ENCODE measurements at places on chromosomes 5 and 9. TPM values are rescaled to one million over a fixed set of nuclear protein-coding genes. Genes with fewer than 3 reads are reported as not detected.

DNA sequence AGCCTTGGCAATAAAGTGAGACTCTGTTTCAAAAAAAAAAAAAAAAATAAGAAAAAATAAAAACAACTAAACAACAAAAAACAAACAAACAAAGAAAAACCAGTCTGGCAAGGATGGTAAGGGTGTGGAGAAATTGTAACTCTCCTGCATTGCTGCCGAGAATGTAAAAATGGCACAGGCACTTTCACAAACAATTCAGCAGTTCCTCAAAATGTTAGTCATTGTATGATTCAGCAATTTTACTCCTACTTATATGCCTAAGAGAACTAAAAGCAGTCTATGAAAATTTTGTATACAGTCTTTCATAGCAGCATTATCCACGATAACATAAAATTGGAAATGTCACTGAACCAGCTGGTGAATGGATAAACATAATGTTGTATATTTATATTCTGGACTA is 280.4 kb downstream of the CDH9 start:
- DNase-seq: no peak

GRCh38 chr9:37034938-37035647 is 1.0 kb upstream of the PAX5 start:
- peak; percentile 58 for DNase-seq

DNA sequence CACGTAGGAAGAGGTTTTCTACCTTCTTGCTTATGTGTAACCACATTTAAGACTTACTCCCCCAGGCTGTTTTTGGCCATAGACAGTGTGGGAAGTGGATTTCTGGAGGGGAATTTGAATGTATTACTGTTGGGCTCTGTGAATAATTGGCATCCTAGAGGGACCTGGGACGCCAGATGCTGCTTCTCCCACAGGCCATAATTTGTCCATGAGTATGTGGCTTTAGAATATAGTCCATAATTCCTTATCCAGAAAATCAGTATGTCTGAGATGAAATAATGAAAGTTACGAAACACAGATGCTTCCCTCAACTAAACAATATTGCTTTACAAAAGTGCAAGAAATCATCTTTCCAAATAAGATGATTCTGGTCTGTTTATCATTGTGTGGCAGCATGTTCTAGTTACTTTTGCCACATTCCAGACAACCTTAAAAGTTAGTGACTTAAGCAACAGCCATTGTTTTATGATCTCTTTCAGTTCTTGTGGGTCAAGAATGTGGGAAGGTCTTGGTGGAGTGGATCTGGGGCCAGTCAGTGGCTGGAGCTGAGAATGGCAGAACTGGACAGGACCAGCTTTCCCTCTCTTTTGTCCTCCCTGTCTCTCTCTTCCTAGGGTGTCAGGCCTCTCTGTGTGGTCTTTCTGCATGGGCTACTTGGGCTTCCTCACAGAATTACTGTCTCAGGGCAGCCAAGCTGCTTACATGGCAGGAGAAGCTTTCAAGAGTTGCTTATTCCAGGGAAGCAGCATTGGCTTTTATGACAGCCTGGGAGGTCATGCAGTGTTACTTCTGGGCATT is 79.4 kb downstream of the FBXL7 start:
- no peak for DNase-seq

GRCh38 chr9:15182730-15183129 is 124.3 kb downstream of the TTC39B start:
- DNase-seq: no peak

DNA sequence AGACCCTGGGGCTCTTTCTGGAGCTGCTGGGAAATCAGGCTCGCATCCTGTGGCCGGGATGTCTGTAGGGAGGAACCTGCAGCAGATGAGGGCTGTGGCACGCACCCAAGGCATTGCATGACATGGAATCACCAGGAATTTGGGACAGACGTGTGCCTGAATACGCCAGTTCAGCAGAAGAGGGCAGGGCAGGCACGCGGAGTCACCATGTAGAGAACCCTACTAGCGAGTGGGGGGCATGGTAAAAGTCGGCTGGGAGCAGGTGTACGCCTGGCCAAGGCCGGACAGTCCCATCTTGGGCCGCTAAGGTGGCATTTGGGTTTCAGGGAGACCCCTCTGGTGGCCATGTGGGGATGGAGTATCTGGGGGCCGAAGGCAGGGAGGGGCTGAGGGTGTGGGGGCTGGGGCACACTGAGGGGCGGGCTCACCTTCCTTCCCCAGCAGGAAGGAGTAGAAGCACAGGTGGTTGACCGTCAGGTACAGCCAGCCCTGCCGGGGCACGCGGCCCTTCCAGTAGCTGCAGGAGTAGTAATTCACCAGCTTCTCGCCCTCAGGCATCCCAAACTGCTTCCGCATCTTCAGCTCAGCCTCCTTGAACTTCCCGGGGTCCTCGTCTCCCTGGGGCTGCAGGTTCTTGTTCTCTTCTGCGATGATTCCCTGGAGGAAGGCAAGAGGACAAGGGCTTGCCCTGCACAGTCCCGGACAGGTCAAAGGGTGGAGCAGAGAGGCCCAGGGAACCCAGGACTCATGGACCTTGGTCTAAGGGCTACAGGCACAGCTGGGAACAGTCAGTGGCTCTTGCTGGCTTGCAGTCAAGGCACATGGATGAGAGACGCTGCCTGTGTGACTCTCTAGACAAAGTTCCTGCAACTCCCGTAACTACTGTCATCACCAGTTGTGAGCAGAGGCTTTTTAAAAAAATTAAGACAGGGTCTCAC is 13.5 kb downstream of the TBC1D9B start:
- DNase-seq: peak; percentile 57

TMEM215 gene
- not detected for total RNA-seq

TPM2 gene
- total RNA-seq: 3,529 TPM
